ENCODE measurements at places on chromosomes 6 and 20. TPM values are rescaled to one million over a fixed set of nuclear protein-coding genes. Genes with fewer than 3 reads are reported as not detected.

SLC22A3 gene
- 0.47 TPM for total RNA-seq

- DNase-seq, result no peak
Measured at GRCh38 chr6:32529697-32530430, at the start of gene HLA-DRB5. HLA-DRB5 (minus strand) TSS chr6:32530287; CDS start chr6:32530224, 63 bp downstream.

- DNase-seq, result peak; percentile 20
Measured at GRCh38 chr6:56026455-56027180, 151.2 kb upstream of the BMP5 start.

- DNase-seq, result peak; percentile 31
Measured at GRCh38 chr6:31585491-31585890, 586 bp upstream of the LST1 start.

ABCF1 gene
- total RNA-seq, result 67.3 TPM

GRCh38 chr20:42435230-42435629, 754.5 kb downstream of the PTPRT start:
- no peak for DNase-seq

DNA sequence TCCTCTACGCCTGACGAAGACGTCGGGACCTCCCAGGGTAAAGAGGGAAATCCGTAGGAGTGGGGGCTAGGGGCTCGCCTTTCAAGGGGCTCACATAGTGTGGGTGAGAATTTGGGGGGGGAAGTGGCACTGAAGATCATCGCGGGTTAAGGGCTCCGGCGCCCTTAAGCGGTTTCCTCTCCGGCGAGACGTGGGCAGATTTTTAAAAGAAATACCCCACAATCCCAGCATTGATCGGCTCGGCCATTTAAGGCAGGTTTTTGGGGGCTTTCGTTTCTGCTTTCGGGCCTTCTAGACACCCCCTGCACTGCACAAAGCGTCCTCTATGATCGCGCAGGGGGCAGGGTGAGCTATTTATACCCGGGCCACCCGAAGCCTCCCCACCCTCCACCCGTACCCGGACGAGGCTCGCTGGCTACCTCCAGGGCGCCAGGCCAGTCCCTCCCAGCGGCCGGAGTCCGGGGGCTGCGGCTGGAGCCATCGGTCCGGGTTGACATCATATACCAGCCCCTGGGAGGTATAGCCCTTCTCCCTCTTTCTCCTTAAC, 1.2 kb downstream of the NKX2-2 start:
- no peak for DNase-seq

- no peak for DNase-seq
Measured at GRCh38 chr6:132998418-132998817, 184.0 kb downstream of the RPS12 start.

DNA sequence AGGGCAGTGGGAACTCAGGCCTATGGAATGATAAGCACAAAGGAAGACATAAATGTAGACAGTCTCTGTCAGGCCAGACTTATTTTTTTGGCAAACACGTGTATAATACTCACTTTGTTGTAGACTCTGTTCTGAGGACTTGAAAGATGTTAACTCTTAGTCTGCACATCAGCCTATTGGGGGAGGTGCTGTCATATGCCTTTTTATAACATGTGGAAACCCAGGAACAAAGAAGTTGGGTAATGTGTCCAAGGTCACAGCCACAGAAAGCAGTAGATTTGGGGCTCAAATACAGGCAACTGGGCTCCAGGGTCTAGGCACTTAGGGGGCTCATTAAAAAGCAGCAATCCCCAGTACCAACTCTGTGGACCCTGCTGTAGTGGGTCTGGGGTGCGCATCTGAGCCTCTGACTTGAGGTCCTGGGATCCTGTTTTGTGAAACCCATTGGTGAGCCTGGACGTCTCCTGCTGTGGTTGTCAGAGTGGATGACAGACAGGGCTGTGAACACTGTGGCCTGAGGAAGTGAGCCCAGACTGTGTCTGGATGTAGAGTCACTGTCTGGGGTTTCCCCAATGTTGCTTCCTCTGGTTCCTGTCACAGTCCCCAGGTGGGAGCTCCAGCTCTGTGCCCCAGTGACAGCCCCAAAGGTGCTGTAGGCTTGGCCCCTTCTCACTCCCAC, 50.0 kb downstream of the CDH26 start:
- no peak for DNase-seq

GRCh38 chr6:121093928-121094327, 240.4 kb downstream of the TBC1D32 start:
- no peak for DNase-seq

Measured in PC-3 (cell line).